ENCODE measurements at places on chromosomes 2 and 18. TPM values are rescaled to one million over a fixed set of nuclear protein-coding genes. Genes with fewer than 3 reads are reported as not detected.

The CCL20 gene
- total RNA-seq = not detected

The PLEK gene
- 39.9 TPM for total RNA-seq

The ANKRD30BL gene
- total RNA-seq = not detected

The PROKR1 gene
- not detected for total RNA-seq

The PREB gene
- 46.0 TPM for total RNA-seq
